NCI-H1930 (cell line): ENCODE measurements at places on chromosomes 13 and 19.

DNA sequence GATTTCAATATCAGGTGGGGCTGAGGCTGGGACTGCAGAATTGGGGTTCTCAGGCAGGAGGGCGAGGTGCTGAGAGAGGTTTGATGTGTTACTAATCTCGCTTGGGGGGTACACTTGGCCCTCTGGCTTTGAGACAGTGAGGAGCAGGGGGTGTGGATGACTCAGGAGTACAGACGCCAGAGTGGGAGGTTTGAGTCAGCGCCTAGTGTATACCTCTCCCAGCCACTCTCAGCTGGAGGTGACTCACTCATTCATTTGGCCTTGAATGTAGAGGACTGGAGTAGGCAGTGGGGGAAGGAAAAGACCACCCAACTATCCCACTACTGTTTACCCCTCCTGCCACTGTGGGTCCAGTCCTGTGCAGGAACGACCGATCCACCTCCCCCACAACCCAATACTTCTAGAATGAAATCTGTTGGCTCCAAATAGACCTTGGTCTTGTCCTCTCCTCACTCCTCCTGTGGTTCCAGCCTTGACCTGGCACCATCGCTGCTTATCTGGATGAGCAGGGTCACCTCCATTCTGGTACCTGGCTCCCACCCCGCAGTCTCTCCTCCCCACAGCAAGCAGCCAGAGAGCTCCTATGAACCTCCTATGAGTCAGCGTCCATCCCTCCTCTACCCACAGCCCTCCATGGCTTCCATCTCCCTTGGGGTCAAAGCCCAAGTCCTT is 20.1 kb upstream of the ZNRF4 start:
- DNase-seq: no peak

- DNase-seq: no peak
Observed at GRCh38 chr19:33505823-33506222, 15.8 kb downstream of the PEPD start.

- DNase-seq: no peak
Observed at GRCh38 chr19:48608798-48609263, 2.3 kb downstream of the SPACA4 start.

DNA sequence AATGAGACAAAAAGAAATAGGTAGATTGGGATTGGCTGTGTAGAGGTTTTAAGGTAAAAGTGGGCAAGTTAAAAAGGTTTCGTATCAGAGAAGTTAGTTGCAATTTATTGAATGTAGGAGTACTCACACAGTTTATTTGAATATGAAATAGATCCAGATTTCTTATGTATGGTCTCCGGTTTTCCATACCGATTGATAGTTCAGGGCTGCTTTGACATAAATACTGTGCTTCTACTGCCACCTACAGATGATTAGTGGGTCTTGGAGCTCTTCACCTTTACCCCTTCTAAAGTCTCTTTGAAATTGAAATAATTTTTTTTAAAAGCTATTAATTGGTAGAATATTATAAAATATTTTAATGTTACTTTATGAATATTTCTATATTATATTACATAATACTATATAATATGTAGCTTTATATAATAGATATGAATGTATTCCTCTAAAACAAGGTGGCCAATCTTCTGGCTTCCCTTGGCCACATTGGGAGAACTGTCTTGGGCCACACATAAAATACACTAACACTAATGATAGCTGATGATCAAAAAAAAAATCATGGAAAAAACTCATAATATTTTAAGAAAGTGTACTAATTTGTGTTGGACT is 7.7 kb upstream of the GPR18 start:
- no peak for DNase-seq

DNA sequence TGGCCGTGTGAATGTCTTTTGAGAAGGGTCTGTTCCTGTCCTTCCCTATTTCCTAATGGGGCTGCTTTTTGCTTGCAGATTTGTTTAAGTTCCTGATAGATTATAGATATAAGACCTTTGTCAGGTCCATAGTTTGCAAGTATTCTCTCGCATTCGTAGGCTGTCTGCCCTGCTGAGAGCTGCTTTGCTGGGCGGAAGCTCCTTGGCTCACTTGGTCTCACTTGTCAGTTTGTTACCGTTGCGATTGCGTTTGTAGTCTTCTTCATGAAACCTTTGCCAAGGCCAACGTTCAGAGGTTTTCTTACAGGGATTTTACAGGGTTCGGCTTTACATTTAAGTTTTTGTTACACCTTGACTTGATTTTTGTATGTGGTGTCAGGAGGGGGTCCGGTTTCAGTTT is 44.0 kb upstream of the TFDP1 start:
- DNase-seq: no peak

GRCh38 chr13:100533588-100534041 is 55.0 kb downstream of the GGACT start:
- no peak for DNase-seq

DNA sequence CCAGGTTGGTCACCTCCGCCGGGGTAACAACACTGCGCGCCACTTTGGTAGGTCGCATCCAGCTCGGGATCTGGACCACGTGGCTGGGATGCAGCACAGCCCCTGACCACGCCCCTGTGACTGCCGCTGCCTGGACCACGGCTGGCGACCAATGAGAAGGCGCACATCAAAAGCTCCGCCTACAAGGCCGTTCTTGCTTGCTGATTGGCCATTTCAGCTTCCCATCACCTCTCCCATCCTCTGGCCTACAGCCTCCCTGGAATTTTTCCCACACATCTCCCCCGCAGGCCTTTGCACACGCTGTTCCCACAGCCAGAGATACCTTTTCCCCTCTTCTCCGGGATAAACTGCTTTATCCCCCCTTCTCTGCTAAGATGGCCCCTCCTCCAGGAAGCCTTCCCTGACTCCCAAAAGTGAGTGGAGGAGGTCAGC is 12.5 kb upstream of the MAP1S start:
- DNase-seq: no peak

DNA sequence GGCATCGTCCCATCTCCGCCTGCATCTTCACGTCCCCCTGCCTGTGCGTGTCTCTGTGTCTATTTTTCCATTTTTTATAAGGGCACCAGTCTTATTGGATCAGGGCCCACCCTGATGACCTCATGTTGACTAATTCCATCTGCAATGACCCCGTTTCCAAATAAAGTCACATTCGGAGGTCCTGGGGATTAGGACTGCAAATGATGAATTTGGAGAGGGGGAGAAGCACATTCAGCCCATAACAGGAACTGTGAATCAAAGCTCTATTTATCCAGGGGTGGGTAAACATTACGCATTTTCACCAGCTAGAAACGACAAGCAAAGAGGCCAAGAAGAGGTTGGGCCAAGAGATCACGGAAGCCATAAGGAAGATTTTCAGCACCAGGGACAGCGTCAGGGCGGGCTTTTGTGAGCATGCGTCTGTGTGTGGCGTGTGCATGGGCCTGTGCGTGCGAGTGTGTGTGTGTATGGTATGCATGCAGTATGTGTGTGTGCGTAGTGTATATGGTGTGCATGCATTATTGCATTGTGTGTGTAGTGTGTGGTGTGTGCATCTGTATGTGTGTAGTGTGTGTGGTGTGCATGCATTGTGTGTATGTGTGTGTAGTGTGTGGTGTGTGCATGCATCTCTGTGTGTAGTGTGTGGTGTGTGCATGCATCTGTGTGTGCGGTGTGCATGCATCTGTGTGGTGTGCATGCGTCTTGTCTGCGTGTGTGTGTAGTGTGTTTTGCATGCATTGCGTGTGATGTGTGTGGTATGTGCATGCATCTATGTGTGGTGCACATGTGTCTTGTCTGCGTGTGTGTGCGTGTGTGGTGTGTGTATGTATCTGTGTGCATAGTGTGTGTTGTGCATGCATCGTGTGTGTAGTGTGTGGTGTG is 19.6 kb downstream of the CELF5 start:
- DNase-seq: no peak

DNA sequence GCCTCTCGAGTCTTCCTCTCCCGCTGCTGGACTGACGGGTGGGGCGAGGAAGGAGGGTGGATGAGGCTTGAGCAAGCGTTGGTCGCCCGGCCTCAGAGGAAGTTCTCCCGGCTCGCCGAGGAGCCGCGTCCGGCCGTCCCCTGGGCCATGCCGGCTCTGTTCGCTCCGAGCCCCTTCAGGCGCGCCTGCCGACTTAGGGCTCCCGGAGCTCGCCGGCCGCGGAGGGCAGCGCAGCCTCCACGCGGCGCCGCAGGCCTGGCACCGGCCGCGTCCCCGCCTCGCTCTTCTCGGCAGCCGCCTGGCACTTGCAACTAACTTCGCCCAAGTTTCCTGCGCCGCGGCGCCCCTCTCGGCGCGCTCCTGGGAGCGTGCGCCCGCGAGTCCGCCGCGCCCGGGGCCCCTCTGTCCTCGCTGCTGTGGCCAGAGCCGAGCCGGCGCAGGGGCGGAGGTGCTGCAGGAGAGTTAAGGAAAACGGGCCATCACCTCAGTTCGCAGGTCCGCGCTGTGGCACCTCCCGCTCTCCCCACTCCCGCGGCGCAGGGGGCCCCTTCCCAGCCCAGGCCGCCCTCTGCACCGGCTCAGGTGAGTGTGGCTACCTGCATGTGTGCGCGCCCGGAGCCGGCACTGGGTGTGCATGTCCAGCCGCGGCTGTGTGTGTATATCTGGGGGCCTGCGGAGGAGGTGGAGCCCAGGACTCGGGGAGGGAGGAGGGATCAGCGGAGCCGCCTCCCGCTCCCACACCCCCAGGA is 641 bp upstream of the SOX21 start:
- peak; percentile 21 for DNase-seq

DNA sequence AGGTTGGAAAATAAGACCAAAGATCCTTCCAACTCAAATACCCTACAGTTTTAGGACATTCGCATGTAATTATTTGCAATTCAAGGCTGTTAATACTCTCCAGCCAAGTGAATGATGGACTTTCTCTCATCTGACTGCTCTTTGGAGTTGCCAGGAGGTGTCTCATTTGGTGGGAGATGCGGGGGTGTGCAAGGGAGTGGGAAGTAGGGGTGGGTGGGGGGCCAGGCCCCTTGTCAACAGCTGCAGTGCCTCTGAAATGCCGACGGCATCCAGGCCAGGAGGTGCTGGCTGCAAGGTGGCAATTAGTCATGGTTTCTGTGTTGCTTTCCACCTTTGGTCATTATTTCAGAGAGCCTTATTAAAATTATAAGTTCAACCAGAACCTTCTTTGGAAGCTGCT is 121.5 kb downstream of the KL start:
- DNase-seq: no peak

- DNase-seq: no peak
Observed at GRCh38 chr13:111066544-111066943, 48.6 kb upstream of the ARHGEF7 start.
